Activated CD4-positive, alpha-beta T cell treated with anti-CD3 and anti-CD28 coated beads, Interleukin-2, amount 10 ng/mL, durations not matched to agents 24 days and 14 days (primary cell): ENCODE measurements at places on chromosomes 16 and 17. TPM values are rescaled to one million over a fixed set of nuclear protein-coding genes. Genes with fewer than 3 reads are reported as not detected.
A peak's percentile ranks its signal among the peaks of the same experiment; 100 is the strongest.

The GCGR gene
- not detected in 2 replicates for total RNA-seq

The EME2 gene
- 28.2 and 30.0 TPM in 2 replicates for total RNA-seq

DNA sequence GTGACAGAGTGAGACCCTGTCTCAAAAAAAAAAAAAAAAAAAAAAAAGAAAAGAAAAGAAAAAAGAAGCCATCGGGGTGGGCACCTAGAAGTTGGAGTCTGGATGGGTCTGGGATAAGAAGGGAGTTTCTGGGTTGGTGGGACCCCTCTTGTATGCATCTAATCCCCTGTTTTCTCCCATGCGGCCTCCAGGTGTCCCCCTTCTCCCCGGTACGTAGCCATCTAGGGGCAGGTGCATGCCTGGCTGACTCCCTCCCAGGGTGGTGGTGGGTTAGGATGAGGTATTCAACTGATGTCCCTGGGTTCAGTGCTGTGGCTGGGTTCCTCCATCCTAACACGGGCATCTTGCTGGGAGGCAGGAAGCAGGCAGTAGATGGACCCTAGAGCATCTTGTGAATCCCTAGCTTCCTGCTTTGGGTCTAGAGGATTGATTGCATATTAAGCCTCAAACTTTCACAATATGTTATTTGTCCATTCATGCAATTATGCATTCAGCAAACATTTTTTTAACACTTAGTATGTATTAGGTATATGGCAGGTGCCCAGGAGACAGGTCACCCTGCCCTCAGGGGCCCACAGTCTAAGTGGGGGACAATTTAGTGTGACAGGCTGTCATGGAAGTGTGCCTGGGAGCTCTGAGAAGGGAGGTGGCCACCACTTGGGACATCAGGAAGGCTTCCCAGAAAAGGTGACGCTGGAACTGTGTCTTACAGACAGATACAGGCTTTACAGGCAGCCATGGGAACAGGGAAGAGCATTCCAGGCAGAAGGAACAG, 13.1 kb downstream of the FMNL1 start:
- peak overlapping the region; percentile 56 for H3K4me3 ChIP-seq
- H3K4me1 ChIP-seq, result peaks cover 66% of the 10 kb centered on the region
- peak overlapping the region; percentile 83 for H3K27ac ChIP-seq
- H3K36me3 ChIP-seq, result peaks cover 72% of the 10 kb centered on the region
- H3K27me3 ChIP-seq, result no peaks in the 10 kb centered on the region
- DNase-seq, result peak; percentile 78

DNA sequence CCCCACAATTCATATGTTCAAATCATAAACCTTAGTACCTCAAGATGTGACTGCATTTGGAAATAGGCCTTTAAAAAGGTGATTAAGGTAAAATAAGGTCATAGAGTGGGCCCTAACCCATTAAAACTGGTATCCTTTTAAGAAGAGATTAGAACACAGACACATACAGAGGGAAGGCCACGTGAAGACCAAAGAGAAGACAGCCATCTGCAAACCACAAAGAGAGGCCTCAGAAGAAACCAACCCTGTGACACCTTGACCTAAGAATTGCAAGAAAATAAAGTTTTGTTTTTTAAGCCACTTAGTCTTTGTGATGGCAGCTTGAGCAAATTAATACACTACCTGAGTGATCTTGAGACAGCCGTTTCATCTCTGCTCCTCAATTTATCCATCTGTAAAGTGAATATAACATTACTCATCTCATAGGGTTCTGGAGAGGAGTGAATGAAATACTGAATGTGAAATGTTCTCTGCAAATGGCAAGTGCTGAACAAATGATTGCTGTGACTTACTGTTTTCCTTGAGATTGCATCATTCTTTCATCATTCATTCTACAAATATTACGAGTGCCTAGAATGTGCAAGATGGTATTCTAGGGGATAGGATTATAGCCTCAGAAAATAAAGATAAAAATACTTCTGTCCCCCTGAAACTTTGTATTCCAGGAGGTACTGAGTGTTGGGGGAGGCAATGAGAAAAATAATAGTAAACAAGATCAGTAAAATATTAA, 222.0 kb upstream of the CDH13 start:
- H3K27ac ChIP-seq, result no peak overlapping the region
- DNase-seq, result no peak
- no peaks in the 10 kb centered on the region for H3K36me3 ChIP-seq
- peaks cover 2% of the 10 kb centered on the region for H3K27me3 ChIP-seq
- H3K4me1 ChIP-seq, result no peaks in the 10 kb centered on the region

DNA sequence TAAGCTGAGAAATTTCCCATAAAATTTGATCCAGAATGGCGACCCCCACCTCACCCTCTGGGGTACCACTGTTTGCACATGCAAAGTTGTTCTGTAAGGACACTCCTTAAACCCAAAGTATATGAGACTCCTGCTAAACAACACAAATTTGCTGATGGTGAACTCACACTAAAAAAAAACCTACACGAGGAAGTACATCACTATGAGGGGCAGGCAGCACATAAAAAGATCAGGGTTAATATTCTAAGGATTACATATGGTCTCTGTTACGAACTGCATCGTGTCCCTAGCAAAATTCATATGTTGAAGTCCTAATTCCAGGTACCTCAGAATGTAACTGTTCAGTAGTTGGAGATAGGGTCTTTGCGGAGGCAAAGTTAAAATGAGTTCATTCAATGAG, 60.3 kb downstream of the LYRM1 start:
- peaks cover 3% of the 10 kb centered on the region for H3K27me3 ChIP-seq
- no peaks in the 10 kb centered on the region for H3K4me1 ChIP-seq
- no peak overlapping the region for H3K27ac ChIP-seq
- no peak overlapping the region for H3K4me3 ChIP-seq
- DNase-seq, result no peak
- no peaks in the 10 kb centered on the region for H3K36me3 ChIP-seq

DNA sequence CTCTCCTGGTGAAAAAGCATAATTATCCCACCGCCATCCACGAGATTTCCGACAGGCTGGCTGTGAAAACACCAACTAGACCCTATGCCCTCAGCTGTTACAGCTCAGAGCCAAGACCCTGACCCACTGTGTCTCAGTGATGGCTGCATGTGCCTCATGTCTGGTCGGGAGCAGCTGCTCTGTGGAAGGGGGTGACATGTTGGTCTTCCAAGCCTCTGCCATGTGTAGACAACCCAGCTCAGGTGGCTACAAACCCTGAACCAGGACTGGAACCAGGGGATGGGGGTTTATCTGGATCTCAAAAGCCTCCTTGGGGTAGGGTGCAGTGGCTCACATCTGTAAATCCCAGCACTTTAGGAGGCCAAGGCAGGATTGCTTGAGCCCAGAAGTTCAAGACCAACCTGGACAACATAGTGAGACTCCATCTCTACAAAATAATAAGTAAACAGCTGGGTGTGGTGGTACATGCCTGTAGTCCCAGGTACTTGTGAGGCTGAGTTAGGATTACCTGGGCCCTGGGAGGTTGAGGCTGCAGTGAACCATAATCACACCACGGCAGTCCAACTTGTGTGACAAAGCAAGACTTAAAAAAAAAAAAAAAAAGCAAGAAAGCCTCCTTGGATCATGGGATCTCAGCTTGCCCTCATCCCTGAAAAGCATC, 220.3 kb downstream of the CPPED1 start:
- H3K27ac ChIP-seq, result no peak overlapping the region
- DNase-seq, result no peak
- H3K4me3 ChIP-seq, result no peak overlapping the region
- H3K4me1 ChIP-seq, result no peaks in the 10 kb centered on the region
- H3K27me3 ChIP-seq, result no peaks in the 10 kb centered on the region

DNA sequence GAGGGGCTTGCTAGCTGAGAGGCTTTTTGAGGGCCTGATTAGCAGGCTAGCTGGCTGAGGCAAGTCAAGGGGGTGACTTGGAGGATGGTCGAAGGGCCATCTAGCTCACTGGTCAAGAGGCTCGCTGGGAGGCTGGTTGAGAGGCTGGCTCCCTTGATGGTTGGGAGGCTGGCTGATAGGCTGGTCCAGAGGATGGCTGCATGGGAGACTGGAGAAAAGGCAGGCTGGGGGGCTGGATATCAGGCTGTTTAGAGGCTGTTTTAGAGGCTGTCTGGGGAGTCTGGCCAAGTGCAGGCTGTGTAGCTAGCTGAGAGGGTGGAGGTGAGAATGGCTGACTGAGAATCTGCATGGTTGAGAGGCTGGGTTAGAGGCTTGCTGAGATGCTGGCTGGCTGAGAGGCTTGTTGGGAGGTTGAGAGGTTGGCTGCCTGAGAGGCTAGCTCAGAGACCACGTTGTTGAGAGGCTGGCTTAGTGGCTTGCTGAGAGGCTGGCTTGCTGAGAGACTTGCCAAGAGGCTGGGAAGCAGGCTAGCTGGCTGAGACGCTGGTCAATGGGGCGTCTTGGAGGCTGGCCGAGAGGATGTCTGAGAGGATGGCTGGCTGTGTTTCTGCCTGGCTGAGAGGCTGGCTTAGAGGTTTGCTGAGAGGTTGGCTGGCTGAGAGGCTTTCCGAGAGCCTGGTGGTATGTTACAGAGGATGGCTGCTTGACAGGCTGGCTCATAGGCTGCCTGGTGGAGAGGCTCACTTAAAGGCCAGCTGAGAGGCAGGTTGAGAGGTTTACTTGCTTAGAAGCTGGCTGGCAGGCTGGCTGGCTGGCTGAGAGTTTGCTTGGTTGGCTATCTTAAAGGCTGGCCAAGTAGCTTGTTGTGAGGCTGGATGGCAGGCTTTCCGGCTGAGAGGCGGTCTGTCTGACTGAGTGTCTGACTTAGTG, 36.6 kb upstream of the ACSM2B start:
- H3K4me1 ChIP-seq, result no peaks in the 10 kb centered on the region
- H3K4me3 ChIP-seq, result no peak overlapping the region
- H3K27ac ChIP-seq, result no peak overlapping the region
- no peaks in the 10 kb centered on the region for H3K36me3 ChIP-seq

DNA sequence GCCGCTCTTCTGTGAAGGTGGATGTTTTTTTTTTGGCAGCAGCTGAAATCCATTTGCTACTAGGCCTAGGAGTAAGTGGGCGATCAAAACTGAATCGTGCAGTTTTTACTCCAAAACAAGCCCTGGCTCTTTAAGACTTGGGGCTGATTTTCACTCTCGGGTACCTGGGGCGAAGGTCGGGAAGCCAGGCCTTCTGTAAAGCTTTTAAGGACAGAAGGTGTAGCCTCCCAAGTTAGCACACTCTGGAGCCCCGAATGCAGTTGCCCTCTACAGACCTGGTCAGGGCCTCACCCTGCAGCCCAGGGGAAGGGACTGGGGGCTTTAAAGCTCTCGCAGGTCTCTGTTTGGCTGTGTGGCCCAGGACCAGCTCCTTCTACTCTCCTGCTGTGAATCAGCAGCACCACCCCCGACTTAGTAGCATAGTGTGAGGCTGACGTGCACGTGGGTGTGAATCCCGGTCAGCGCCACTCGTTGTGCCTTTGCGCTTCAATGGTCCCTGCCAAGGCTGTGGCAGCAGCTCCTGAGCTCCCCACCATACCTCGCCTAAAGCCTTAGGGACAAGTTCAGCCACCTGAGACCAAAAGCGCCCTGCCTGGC, 49.9 kb downstream of the TMEM235 start:
- H3K36me3 ChIP-seq, result no peaks in the 10 kb centered on the region
- peaks cover 2% of the 10 kb centered on the region for H3K27me3 ChIP-seq
- H3K4me1 ChIP-seq, result peaks cover 15% of the 10 kb centered on the region
- no peak for DNase-seq
- H3K27ac ChIP-seq, result no peak overlapping the region
